T-helper 2 cell treated with Interferon-gamma antibody and Interleukin-4, amounts not matched to agents 5 μg/mL and 100 μg/mL, for 36 hours (primary cell): ENCODE measurements at places on chromosomes 6 and 20.

- H3K27ac ChIP-seq: no peak overlapping the region
- H3K27me3 ChIP-seq: no peaks in the 10 kb centered on the region
- H3K4me1 ChIP-seq: no peaks in the 10 kb centered on the region
- no peak overlapping the region for H3K4me3 ChIP-seq
- DNase-seq: no peak
These were observed 54.9 kb downstream of the TMEM170B start for GRCh38 chr6:11592294-11592906.

- no peak for DNase-seq
- H3K4me1 ChIP-seq: peaks cover 1% of the 10 kb centered on the region
- H3K4me3 ChIP-seq: no peak overlapping the region
- no peaks in the 10 kb centered on the region for H3K36me3 ChIP-seq
These were observed 32.7 kb upstream of the PROKR2 start for GRCh38 chr20:5349448-5349847.

DNA sequence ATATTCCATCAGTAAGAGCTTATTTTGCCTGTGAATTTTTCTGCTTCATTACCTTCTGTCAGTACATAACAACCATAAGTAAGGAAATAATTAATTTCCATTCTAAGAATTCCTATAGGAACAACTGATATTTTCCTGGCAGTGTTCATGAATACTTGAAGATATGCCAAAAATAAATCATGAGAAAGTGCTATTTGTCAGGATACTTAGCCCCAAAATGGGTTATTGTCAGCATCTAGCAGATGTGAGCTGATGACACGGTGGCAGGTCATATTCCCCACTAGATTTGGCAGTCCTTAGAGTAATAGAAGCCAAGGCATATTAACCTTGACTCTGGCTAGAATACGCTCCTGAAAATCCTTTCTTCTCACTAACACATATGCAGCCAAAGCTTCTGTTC lies 43.2 kb upstream of the CRISP1 start:
- H3K4me1 ChIP-seq: no peaks in the 10 kb centered on the region
- no peak overlapping the region for H3K4me3 ChIP-seq
- H3K36me3 ChIP-seq: no peaks in the 10 kb centered on the region

- H3K27ac ChIP-seq: no peak overlapping the region
- no peaks in the 10 kb centered on the region for H3K4me1 ChIP-seq
- H3K36me3 ChIP-seq: no peaks in the 10 kb centered on the region
- no peaks in the 10 kb centered on the region for H3K27me3 ChIP-seq
- no peak for DNase-seq
- no peak overlapping the region for H3K4me3 ChIP-seq
These were observed 100.1 kb downstream of the FARS2 start for GRCh38 chr6:5361396-5361795.

DNA sequence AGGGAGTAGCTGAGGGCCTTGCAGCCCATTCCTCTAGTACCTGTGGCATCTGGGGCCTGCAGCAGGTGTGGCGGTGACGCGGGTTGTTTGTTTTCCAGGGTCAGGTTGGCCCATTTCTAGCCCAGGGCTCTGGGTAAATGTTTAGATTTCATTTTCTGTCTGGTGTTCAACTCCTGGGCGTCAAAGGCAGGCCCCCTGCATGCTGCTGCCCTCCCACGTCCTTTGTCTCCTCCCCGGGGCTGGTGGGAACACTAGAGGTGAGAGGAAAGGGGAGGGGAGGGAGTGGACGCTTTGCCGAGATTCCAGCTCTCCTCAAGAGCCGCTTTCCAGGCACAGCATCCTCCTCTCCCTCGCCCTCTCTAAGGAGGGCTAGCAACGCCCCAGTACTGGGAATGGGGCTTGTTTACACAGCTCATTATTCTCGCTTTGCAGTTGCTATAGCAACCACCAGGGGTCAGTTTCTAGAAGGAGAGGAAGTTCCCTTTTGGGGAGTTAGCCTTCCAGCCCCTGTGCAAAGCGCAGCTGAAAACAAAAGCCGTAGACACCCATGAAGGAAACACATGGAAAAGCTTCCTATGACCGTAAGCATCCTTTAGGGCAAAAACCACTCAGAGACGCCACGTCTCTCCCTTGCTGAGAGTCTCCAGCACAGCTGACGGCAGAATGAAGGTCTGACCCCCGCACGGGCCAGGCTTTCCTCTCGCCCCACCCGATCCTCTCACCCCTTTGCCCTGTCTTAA lies 170.6 kb downstream of the LY86 start:
- no peak overlapping the region for H3K27ac ChIP-seq
- H3K36me3 ChIP-seq: no peaks in the 10 kb centered on the region
- DNase-seq: no peak
- no peak overlapping the region for H3K4me3 ChIP-seq
- peaks cover 7% of the 10 kb centered on the region for H3K4me1 ChIP-seq

DNA sequence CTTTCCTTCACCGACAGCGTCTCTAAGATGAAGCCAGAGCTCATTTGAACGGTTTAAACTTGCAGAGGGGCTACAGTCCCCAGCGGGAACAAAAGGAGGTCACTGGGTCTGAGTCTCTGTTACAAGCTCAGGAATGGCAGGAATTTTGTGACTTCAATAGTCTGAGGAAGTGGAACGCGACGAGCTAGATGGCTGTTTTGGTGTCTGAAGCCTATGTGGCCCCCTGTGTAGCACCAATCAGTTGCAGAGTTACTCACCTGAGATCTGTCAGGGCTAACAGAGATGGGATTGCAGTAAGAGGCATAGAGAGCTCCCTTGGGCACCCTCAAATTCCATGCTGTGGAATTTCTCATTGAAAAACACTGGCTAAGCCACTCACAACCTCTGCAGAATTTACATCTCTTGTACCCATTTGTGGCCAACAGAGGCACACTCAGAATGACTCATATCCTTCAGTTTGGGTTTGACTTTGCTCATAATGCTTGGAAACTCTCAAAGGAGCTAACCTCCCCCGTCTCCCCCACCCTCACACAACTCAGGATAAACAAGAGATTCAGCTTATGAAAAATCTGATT lies 7.1 kb upstream of the TCP11 start:
- H3K4me1 ChIP-seq: peaks cover 20% of the 10 kb centered on the region
- DNase-seq: peak; percentile 67
- H3K4me3 ChIP-seq: peak overlapping the region; percentile 43
- H3K36me3 ChIP-seq: no peaks in the 10 kb centered on the region
- no peak overlapping the region for H3K27ac ChIP-seq
- H3K27me3 ChIP-seq: peaks cover 2% of the 10 kb centered on the region

DNA sequence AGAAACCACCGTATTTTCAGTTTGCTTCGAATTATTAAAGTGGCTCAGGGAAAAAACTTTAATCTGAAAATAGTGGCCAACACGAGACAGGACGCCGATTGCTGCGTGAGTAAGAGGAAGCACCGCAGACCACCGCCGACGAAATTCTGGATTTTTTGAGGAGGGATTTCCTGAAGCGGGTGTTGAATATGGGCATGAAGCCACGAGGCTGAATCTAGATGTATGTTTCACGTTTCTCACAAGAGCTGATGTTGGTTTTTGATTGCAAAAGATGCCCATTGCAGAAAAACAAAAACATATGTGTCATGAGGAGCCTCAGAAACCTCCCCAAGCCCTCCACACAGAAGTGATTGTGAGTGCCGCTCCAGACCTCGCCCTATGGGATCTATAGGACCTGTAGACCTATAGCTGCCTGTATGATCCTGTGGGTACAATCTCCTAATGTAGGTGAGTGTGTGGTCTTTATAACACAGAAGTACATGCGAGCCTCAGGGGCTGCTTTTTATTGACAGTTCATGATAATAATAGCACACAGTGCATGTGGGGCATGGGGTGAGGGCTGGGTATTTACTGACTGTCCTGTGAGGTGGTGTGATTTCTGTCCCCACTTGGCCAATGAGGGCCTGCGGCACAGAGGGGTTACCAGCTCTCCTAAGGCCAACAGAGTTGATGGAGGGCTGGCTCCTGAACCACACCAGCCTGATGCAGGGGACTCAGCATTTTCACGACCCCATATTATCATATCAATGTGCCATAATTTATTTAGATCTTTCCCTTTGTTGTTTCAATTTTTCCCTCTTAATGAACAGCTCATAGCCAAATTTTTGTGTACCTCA lies 243.9 kb downstream of the DLL1 start:
- no peak for DNase-seq
- no peak overlapping the region for H3K27ac ChIP-seq
- H3K27me3 ChIP-seq: peaks cover 5% of the 10 kb centered on the region
- H3K4me1 ChIP-seq: no peaks in the 10 kb centered on the region
- H3K4me3 ChIP-seq: no peak overlapping the region

- no peak overlapping the region for H3K4me3 ChIP-seq
- H3K27ac ChIP-seq: no peak overlapping the region
- no peaks in the 10 kb centered on the region for H3K4me1 ChIP-seq
- DNase-seq: no peak
These were observed 141.1 kb upstream of the EEF1E1 start for GRCh38 chr6:8243475-8243874.

- H3K27ac ChIP-seq: no peak overlapping the region
- peak overlapping the region; percentile 61 for H3K4me3 ChIP-seq
- peaks cover 27% of the 10 kb centered on the region for H3K27me3 ChIP-seq
- DNase-seq: peak; percentile 69
- peaks cover 14% of the 10 kb centered on the region for H3K36me3 ChIP-seq
These were observed 1.1 kb downstream of the DLK2 start for GRCh38 chr6:43454290-43454695.

- no peak overlapping the region for H3K4me3 ChIP-seq
- no peak for DNase-seq
- no peaks in the 10 kb centered on the region for H3K36me3 ChIP-seq
- H3K4me1 ChIP-seq: no peaks in the 10 kb centered on the region
These were observed 109.3 kb downstream of the IBTK start for GRCh38 chr6:82138075-82138791.

GRCh38 chr6:156359912-156360311 lies 417.3 kb upstream of the ARID1B start:
- H3K27ac ChIP-seq: no peak overlapping the region
- no peak overlapping the region for H3K4me3 ChIP-seq

GRCh38 chr20:5090191-5090590 lies 29.6 kb downstream of the PCNA start:
- H3K27me3 ChIP-seq: no peaks in the 10 kb centered on the region
- DNase-seq: no peak

DNA sequence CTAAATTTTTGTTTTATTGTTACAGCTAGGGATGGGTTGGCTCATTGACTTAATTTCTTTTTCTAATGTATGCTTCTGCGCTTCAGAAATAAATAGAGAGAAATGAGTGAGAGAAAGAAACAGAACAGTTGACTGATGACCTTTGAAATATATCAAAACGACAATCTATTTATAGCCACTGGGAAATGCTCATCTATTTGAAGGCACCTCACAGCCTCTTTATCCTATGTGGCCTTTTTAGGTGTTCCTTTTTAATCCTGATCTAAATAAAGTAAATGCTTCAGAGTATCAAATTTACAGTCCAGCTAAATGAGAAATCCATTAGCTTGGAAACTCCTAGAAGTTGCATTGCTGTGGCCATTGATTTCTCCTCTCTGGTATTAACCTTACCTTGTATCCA lies 943.5 kb upstream of the CITED2 start:
- H3K36me3 ChIP-seq: no peaks in the 10 kb centered on the region
- H3K27me3 ChIP-seq: no peaks in the 10 kb centered on the region
- no peak overlapping the region for H3K4me3 ChIP-seq
- no peak overlapping the region for H3K27ac ChIP-seq
- DNase-seq: no peak

- no peaks in the 10 kb centered on the region for H3K36me3 ChIP-seq
- no peak for DNase-seq
- peaks cover 5% of the 10 kb centered on the region for H3K4me1 ChIP-seq
- H3K27ac ChIP-seq: no peak overlapping the region
These were observed 130.5 kb downstream of the VEGFA start for GRCh38 chr6:43900560-43900915.

DNA sequence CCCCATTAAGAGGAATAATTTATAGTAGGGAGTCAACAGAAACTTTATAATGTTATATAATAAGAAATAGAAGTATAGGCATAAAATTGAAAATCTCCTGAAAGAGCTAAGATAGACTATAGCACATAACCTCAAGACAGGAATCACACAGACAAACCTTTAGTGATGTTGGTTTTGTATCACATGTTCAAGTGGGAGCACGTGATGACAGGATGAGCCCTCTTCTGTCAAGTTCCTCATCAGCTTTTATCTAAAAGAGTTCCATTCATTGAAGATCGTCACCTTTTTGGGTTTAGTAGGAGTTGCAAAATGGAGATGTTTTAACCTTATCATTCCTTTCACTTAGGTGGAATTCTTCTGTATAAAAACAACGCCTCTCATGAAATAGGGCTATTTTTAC lies 127.0 kb downstream of the MCHR2 start:
- no peak for DNase-seq
- H3K27me3 ChIP-seq: peaks cover 32% of the 10 kb centered on the region
- no peak overlapping the region for H3K4me3 ChIP-seq
- no peaks in the 10 kb centered on the region for H3K36me3 ChIP-seq
- H3K4me1 ChIP-seq: peaks cover 1% of the 10 kb centered on the region

GRCh38 chr20:20073801-20074371 lies 21.6 kb downstream of the CFAP61 start:
- peaks cover 13% of the 10 kb centered on the region for H3K27me3 ChIP-seq
- H3K36me3 ChIP-seq: no peaks in the 10 kb centered on the region
- H3K4me1 ChIP-seq: no peaks in the 10 kb centered on the region
- DNase-seq: no peak
- no peak overlapping the region for H3K27ac ChIP-seq

- no peaks in the 10 kb centered on the region for H3K4me1 ChIP-seq
- peaks cover 31% of the 10 kb centered on the region for H3K36me3 ChIP-seq
- no peak for DNase-seq
- H3K27me3 ChIP-seq: no peaks in the 10 kb centered on the region
These were observed 15.0 kb downstream of the SPAG4 start for GRCh38 chr20:35630636-35631035.

- no peak overlapping the region for H3K4me3 ChIP-seq
- H3K27ac ChIP-seq: no peak overlapping the region
- H3K36me3 ChIP-seq: no peaks in the 10 kb centered on the region
- no peaks in the 10 kb centered on the region for H3K4me1 ChIP-seq
- no peak for DNase-seq
These were observed 726.4 kb upstream of the SLC35B3 start for GRCh38 chr6:9161731-9162130.

GRCh38 chr6:99589907-99590493 lies 16.6 kb upstream of the PRDM13 start:
- H3K4me1 ChIP-seq: peaks cover 21% of the 10 kb centered on the region
- no peak for DNase-seq
- peaks cover 83% of the 10 kb centered on the region for H3K27me3 ChIP-seq

DNA sequence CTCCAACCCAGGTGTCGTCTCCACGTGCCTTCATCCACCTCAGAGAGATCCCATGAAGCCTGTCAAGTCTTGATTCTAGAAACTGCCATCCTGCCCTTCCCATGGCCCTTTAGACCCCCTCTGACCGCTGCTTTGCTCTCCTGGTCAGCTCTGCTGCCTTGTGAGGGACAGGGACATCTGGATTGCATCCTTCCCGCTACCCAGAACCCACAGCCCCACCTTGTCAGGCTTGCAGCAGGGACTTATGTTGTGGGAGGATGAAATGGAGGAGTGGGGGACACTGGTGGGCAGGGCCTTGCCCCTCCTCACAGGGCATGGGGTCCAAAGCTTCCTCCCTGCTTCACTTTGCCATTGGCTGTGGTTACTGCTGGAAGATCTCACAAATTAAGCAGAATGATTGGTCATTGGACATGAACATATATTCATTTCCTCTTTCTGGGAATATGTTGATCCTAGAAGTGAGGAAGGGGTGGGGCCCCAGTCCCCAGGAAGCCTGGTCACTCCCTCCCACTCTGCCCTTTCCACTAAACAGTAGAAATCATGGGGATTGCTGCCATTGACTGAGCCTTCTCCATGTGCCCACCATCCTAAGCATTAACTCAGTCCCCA lies 4.5 kb downstream of the GLP1R start:
- no peak overlapping the region for H3K27ac ChIP-seq
- no peak for DNase-seq
- no peaks in the 10 kb centered on the region for H3K36me3 ChIP-seq
- H3K4me3 ChIP-seq: no peak overlapping the region
- peaks cover 17% of the 10 kb centered on the region for H3K4me1 ChIP-seq
